ENCODE measurements at places on chromosomes 13 and 19.

- DNase-seq: peak; percentile 52
Observed at GRCh38 chr13:43879755-43880181, at the start of gene LACC1. TSS of gene LACC1 (plus strand) at chr13:43879904. CDS start at chr13:43880986, 1,082 bp downstream.

GRCh38 chr19:57668635-57669034, at the start of gene ZSCAN4:
TSS of gene ZSCAN4 (plus strand) at chr19:57668935. CDS start at chr19:57676146, 7,211 bp downstream.
- no peak for DNase-seq

- DNase-seq: no peak
Observed at GRCh38 chr19:50358483-50359327, 6.7 kb downstream of the NAPSA start.

GRCh38 chr13:41603917-41604316, 146.6 kb downstream of the RGCC start:
- DNase-seq: peak; percentile 10

DNA sequence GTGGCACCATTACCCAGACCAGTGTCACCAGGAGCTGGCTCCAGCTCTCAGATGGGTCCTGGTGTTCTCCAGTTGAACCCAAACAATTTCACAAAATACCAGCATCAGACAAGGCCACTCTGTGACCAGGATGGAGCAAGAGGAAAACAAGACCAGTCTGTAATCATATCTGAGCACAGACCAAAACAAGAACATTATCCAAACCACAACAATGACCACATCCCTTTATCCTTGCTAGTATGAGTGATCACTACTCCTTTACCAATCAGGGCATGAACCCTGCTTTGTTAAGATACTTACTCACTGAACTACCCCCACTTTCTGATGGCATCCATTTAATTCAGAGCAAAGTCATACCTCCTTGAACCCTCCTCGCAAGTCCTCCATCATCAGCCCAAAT, 145.9 kb downstream of the NUFIP1 start:
- peak; percentile 56 for DNase-seq

DNA sequence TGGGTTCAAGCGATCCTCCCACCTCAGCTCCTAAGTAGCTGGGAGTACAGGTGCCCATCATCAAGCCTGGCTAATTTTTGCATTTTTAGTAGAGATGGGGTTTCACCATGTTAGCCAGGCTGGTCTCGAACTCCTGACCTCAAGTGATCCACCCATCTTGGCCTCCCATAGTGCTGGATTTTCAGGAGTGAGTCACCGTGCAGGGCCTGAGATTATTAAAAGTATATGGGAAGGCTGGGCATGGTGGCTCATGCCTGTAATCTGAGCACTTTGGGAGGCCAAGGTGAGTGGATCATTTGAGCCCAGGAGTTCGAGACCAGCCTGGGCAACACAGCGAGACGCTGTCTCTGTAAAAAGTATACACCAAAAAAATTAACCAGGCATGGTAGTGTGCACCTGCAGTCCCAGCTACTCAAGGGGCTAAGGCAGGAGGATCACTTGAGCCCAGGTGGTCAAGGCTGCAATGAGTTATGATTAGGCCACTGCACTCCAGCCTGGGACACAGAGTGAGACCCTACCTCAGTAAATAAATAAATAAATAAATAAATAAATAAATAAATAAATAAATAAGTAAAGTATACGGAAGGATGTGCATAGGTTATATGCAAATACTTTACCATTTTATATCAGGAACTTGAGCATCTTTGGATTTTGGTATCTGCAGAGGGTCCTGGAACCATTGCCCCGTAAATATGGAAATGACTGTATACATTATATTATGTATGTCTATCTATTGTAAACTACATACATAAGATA, 854 bp downstream of the IL12RB1 start:
- no peak for DNase-seq

DNA sequence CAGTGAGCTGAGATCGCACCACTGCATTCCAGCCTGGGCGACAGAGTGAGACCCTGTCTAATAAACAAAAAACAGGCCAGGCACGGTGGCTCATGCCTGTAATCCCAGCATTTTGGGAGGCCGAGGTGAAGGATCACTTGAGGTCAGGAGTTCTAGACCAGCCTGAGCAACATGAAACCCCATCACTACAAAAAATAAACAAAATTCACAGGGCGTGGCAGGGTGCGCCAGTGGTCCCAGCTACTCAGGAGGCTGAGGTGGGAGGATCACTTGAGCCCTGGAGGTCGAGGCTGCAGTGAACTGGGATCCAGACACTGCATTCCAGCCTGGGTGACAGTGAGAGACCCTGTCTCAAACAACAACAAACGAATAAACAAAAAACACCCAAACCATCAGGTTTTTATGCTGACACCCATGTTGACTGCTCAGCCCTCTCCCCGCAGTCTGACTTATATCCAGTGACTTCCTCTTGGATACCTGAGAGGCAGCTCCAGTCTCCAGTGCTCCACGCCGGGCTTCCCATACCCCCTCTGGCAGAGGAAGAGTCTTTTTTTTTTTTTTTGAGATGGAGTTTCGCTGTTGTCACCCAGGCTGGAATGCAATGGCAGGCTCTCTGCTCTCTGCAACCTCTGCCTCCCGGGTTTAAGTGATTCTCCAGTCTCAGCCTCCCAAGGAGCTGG, 17.7 kb downstream of the WTIP start:
- no peak for DNase-seq

DNA sequence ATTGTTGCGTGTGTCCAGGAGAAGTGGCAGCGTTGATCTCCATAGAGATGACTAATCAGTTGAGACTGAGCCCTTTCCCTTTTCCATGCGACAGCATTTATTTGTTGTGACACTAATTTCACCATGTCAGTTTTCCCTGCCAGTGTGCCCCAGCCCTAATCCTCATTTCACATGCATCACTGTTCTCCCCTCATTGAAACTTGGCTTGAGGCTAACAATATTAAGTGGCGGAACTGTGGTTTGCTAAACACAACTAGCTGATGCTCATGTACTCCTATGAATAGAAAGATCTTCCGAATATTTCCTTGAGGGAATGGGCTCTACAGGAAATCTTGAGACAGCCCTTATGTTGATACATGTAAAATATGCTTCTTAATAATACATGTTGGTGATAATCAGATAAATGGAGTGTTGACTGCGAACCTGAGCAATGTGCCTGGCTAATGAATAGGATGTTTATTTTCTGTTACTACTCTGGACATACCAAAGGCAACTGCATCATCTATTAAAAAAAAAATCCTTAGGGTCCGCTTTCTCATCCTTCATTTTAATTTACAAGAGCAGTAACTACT, 258.6 kb downstream of the ATP8A2 start:
- no peak for DNase-seq

GRCh38 chr13:24032252-24032651, 128.3 kb upstream of the SPATA13 start:
- DNase-seq: no peak

DNA sequence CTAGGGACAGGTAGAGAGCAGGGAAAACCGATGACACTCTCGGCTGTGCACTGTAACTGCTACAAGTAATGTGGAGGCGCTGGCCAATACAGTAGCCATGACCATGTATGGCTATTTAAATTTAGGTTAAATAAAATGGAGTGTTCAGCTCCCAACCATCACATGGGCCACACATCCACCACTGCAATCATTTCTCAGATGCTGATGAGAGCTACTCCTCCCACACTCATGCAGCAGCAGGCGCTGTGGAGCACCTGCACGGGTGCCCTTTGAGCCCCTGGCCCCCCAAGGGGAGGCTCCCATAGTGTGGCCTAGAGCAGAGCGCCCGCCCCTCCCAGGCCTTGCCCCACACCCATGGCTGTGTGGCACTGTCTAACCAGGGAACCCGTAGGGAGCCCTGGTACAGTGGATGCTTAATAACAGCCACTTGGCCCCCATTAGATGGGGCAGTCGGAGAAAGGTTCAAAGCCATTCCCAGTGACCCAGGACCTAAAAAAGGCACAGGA, 6.0 kb downstream of the ACP4 start:
- DNase-seq: peak; percentile 49

- no peak for DNase-seq
Observed at GRCh38 chr13:112063807-112064206, 3.1 kb upstream of the SOX1 start.

- DNase-seq: no peak
Observed at GRCh38 chr13:90787007-90787406, 560.5 kb upstream of the MIR17HG start.

DNA sequence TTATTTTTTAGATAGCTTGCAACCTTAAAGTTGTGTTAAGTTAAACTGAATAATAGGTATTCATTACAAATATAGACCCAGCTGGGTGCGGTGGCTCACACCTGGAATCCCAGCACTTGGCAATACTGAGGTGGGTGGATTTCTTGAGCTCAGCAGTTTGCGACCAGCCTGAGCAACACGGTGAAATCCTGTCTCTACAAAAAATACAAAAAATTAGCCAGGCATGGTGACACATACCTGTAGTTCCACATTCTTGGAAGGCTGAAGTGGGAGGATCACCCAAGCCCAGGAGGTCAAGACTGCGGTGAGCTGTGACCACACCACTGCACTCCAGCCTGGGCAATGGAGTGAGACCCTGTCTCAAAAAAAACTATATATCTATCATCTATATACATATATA, 386.5 kb downstream of the PCDH17 start:
- no peak for DNase-seq

GRCh38 chr13:109204252-109204651, 574.8 kb downstream of the MYO16 start:
- DNase-seq: no peak

- no peak for DNase-seq
Observed at GRCh38 chr13:58474581-58474980, 843.0 kb downstream of the PCDH17 start.

GRCh38 chr13:23598369-23598768, 28.2 kb downstream of the TNFRSF19 start:
- DNase-seq: no peak

DNA sequence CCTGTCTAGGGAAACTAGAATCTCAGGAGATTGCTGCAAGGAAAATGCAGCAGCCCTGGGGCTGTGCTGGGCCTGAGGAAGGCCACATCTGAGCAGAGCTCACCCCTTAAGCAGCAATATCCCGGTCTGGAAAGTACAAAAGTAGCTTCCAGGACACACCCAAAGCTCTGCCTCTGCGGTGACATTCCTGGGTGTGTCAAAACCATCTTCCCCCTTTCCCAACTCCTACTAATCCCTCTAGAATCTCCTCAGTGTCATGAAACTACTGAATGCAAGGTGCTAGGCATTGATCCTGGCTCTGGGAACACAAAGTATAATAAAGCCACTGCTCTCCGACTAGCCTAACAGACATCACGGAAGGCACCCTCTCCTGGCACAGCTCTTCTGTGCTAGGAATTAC, 5.0 kb downstream of the PBX4 start:
- no peak for DNase-seq

GRCh38 chr19:13026462-13027370, 31.4 kb downstream of the NFIX start:
- no peak for DNase-seq

GRCh38 chr13:50842990-50843256, 569 bp downstream of the DLEU7 start:
- no peak for DNase-seq

DNA sequence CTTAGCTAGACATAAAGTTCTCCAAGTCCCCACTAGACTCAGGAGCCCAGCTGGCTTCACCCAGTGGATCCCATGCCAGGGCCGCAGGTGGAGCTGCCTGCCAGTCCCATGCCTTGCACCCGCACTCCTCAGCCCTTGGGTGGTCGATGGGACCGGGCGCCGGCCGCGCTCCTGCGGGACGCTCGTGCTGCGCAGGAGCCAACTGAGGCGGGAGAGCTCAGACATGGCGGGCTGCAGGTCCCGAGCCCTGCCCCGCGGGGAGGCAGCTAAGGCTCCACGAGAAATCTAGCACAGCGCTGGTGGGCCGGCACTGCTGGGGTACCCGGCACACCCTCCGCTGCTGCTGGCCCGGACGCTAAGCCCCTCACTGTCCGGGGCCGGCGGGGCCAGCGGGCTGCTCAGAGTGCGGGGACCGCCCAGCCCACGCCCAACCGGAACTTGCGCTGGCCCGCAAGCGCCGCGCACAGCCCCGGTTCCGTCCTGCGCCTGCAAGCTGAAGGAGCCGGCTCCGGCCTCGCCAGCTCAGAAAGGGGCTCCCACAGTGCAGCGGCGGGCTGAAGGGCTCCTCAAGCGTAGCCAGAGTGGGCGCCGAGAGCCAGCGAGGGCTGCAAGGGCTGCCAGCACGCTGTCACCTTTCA, 5.8 kb downstream of the PARP4 start:
- no peak for DNase-seq

- peak; percentile 7 for DNase-seq
Observed at GRCh38 chr13:34810996-34811395, 131.1 kb upstream of the NBEA start.

- no peak for DNase-seq
Observed at GRCh38 chr13:98517576-98518310, 59.2 kb downstream of the STK24 start.

GRCh38 chr19:29777781-29778309, 33.9 kb upstream of the CCNE1 start:
- DNase-seq: no peak

GRCh38 chr19:30109565-30109964, 167.5 kb downstream of the URI1 start:
- no peak for DNase-seq

DNA sequence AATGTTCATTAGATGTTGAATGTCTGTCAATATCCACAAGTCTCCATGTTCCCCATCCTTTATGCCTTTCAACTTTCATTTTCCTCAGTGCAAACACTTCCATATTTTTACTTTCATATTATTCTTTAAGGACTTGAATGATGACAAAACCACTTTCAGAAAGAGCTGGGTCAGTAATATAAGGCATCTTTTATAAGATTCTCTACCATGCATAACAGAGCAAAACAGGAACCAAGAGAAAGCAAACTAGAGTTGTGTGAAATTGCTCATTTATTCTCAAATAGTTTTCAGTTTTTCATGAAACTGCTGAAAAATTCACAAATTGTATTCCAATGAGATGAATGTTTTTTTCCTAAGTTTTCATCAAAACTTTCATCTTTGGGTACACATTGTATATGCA, 1247.6 kb downstream of the PCDH17 start:
- DNase-seq: no peak

DNA sequence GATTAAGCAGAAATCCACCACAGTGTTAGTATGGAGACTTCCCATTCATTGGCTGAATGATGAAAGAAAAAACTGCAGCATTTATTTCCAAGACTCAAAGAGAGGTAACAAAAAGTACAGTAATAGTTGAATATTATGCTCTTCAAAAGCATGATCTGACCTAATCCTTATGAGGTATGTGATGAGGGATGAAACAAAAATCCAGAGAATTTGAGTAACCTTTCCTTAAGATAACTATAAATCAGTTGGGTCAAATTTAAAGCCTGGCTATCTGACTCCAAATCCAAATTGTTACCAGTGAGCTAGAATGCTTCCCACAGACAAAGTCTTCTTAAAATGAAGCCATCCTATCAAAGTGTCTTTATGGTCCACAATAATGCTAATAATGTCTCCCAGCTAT, 38.1 kb downstream of the NUFIP1 start:
- DNase-seq: no peak
